SW480 (cell line): ENCODE measurements at places on chromosomes 13 and 19.

- DNase-seq = no peak
These were observed 1.9 kb downstream of the PRX start for GRCh38 chr19:40411125-40411842.

DNA sequence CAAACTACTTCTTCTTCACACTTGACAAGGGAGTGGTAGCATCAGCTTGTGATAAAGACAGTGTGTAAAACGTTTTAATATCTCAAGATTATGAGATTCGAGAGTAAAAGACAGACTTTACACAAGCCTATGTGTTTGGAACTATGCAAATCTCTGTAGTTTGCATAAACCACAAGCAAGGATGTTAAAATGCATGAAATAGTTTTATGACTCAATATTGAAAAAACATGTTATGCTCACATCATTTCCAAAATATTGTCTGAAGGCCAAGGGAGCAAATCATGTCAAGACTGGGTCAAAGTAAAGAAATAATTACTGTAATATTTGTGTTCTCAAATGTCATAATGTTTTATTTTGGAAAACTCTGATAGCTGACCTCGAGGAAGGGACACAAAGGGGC is 316.8 kb upstream of the KLF12 start:
- DNase-seq = no peak

GRCh38 chr13:113542751-113543424 is 41.7 kb upstream of the TFDP1 start:
- no peak for DNase-seq

- DNase-seq = peak; percentile 2
These were observed 1422.4 kb upstream of the MIR17HG start for GRCh38 chr13:89925107-89925506.

GRCh38 chr19:1725100-1726064 is 27.9 kb upstream of the ONECUT3 start:
- no peak for DNase-seq

- no peak for DNase-seq
These were observed 33.6 kb downstream of the MTMR6 start for GRCh38 chr13:25253702-25254101.

- DNase-seq = peak; percentile 67
These were observed 25.8 kb downstream of the LACC1 start for GRCh38 chr13:43905435-43906031.

DNA sequence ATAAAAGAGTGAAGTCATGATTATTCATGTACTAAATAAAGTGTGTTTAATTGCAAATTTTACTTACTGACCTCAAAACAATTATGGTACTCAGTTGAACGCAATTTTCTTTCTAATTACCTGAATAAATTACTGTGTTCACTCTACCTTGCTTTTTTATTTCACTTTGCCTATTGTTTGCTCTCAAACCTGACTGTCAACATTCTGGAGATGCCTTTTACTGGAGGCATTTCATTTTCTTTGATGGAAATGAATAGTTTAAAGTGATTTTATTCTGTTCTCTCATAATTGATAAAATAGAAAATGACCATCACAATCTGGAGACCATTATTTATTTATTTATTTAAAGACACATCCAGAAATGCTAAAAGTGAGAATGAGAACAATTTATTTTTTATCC is 811.5 kb upstream of the ATXN8OS start:
- no peak for DNase-seq

DNA sequence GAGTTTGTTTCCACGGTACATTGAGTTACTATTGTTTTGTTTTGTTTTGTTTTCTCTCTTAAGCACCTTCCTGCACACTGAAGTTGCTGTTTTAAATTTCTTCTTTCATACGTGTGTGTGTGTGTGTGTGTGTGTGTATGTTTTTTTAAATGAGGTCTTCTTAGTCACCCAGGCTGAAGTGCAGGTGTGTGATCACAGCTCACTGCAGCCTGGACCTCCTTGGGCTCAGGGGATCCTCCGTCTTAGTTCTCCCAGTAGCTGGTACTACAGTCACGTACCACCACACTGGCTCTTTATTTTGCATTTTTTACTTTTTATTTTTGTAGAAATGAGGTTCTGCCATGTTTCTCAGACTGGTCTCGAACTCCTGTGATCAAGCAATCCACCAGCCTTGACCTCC is 20.8 kb upstream of the ZNF429 start:
- DNase-seq = no peak

- DNase-seq = peak; percentile 40
These were observed 13.6 kb downstream of the ACP4 start for GRCh38 chr19:50803633-50804419.

DNA sequence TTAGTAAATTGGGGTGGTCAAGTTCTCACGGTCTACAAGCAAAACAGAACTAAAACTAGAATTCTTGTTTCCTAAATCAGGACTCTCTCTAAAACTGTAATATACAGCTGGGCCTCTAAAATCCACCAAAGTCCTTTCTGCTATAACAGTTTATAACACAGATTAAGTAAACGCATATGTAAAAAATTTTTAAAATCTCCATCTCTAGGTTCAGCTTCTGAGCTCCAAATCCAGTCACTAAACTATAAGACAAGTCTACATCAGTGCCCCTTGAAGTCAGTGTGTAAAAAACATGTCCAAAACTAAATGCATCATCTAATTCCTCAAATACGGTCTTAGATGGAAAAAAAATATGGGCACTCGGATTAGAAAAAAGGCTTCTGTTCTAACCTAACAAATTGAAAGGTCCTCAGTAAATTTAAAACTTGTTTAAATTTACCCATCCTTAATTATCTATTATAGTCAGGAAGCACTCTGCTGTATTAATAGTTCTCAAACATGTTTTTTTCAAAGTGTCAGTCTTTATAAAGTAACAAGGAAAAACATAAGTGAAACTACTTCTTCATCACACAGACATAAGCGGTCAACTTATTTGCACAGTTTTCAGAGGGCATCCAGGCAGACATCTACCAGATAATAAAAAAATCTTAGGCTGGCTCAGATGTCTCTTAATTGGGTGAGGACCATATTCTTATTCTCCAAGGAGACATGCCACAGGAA is 33.6 kb downstream of the ELF1 start:
- DNase-seq = no peak

- peak; percentile 87 for DNase-seq
These were observed 107.6 kb downstream of the SOX1 start for GRCh38 chr13:112174476-112175110.

DNA sequence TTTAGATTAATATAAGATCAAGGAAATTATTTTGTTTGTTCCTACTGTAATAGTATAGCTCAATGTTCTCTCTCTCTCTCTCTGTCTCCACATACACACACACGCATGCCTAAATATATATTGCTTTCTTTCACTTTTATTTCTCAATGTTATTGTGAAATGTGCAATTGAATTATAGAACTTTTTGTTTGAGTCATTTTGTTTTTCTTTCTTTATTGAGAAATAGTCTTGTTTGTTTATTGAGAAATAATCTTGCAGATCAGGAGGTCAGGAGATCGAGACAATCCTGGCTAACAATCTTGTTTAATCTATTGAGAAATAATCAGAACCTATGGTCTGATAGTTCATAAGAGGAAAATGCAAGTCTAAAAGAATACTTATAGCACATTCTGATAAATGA is 1581.3 kb downstream of the EFNB2 start:
- no peak for DNase-seq

DNA sequence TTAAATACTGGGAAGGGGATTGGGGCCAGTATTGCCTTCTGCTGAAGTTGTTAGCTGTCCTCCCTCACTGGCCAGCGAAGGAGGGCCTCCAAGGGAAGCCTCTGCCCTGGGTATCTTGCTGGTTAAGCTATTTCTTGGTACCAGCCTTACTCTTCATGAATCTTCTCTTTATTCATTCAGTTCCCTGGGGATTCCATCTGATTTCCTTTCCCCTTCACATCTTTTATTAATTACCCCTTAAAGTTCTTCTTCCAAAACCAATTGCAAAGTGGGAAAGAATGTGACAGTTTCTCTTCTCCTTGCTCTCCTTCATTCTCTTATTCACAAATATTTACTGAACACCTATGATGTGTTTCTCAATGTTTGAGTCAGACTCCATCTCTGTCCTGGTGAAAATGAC is 36.7 kb upstream of the STK24 start:
- DNase-seq = no peak

DNA sequence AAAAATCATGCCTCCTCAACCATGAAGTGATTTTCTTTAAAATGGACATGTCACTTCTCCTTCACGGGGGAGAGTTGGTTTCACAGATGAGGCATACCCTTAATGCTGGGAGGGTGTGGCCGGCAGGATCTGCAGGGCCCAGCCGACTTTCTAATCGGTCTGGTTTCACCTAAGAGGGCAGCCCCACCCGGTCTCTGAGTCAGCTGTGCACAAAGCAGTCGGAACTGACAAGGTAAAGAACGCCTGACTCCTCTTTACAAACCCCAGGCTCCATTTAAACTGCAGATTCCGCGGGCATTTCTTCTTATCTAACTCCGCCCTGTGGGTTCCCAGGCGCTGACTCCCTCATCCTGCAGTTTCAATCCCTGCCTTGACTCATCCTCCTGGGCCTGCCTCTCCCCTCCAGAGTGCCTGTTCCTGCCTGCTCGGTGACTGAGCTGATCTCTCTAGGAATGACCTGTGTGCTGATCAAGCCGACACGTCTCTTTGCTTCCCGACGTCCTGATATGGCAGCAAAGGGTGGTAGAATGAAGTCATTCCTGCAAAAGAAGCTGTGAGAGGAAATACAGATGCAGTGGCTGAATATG is 63.4 kb downstream of the EFNB2 start:
- peak; percentile 95 for DNase-seq

- no peak for DNase-seq
These were observed 8.6 kb downstream of the ANO8 start for GRCh38 chr19:17325881-17326594.

DNA sequence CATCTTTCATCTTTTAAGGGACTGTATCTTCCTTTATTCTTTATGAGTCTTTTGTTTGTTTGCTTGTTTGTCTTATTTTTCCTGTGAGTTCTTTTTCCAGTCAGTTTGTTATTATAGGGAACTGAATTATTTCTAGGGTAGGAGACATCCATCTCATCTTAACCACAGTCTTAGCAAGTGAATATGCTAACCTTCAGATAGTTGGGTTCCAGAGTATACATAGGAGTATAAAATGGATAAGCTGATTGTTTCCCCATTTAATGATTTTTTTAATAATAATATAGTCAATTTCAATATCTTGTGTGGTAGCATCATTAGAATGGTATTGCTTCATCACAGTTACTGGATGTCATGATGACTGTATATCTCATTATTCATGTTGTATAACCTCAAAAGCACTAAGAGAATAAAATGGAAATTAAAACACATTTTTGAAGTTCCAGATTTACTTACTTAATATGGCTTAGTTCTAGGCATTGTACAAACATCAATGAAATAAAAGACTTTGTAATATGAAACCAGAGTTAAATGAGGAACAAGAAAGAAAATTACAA is 33.0 kb downstream of the GPC6 start:
- no peak for DNase-seq

- no peak for DNase-seq
These were observed 237.0 kb downstream of the TUBA3C start for GRCh38 chr13:18944501-18945068.

DNA sequence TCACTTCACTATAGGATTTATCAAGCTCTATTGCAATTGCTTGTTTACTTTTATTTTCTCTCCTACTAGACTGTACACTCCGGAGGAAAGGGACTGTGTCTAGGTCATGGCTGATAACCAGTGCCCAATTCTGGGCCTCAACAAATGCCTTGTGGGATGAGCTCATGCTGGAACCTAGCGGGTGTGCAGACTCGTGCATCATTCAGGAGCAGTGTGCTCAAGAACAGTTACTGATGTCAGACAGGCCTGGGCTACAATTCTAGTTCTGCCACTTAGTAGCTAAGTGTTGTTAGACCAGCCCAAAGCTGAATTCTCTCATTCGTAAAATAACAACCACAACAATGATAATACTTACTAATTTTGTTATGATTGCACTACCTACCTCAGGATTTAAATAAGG is 95.4 kb downstream of the CYSLTR2 start:
- no peak for DNase-seq

DNA sequence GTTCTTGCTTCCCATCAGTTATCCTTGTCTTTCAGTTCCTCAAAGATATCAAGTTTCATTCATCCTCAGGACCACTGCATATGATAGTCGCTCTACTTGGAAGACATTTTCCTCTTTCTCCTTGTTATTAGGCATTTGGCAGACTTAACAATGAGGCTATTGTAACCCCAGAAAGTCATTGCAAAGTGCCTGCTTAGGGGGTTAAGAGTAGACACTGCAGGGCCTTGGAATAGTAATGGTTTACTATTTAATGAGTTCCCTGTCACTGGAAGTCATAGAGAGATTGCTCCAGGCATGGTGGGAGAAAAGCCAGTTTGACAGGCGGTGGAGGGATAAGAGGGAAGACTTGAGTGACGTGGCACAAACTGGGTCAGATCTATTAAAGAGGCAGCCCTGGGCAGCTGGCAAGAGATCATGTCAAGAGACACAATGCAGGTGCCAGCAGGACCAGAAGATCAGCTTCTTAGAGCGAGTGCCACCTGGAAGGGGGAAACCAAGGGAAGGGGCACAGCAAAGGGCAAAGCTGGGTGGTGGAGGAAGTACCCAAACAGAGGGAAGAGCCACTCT is 16.8 kb upstream of the CPB2 start:
- DNase-seq = no peak

DNA sequence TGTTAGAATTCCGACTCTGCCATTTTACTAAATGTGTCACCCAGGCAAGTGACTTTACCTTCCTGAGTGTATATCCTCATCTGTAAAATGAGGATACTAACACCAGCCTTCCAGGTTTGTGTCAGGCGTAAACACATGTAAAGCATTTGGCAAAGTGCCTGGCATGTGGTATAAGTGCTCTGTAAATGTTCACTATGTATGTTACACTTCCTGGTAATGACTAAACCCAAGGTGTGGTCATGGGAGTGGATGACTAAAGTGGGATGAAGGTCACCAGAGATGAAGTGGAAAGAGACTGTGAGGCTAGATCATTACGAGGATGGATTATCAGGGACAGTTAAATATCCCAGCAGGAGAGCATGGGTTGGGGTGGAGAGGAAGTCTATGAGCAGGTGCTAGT is 25.6 kb downstream of the DEDD2 start:
- peak; percentile 99 for DNase-seq

- DNase-seq = no peak
These were observed 7.2 kb upstream of the TUBB4A start for GRCh38 chr19:6509118-6509971.

- peak; percentile 89 for DNase-seq
These were observed 110.5 kb downstream of the KCNRG start for GRCh38 chr13:50125554-50126262.

GRCh38 chr19:46617601-46618000 is 7.3 kb downstream of the PTGIR start:
- DNase-seq = no peak

- peak; percentile 51 for DNase-seq
These were observed 46.9 kb downstream of the ABCC4 start for GRCh38 chr13:95254339-95254738.

DNA sequence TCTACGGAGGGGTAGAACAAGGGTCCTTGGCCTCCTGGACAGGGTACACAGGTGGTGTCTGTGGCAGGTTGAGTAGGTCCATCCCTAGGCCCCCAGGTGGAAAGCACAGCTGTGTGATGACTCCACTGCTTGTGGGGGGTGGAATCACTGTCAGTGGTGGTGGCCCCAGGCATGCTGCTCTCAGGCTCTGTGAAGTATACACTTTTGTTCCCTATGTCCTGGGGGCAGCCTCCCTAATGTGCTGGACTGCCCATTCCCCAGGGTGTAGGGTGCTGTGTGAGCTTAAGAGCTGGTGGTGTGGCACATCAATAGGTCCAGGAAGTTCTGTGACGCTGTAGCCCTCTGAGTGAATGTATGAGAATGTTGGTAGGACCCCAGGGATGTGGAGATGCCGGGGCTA is 197.2 kb upstream of the SLC10A2 start:
- no peak for DNase-seq
